Activated T-cell treated with anti-CD3 and anti-CD28 coated beads for 1 hour (primary cell): ENCODE measurements at places on chromosomes 12 and 14.

DNA sequence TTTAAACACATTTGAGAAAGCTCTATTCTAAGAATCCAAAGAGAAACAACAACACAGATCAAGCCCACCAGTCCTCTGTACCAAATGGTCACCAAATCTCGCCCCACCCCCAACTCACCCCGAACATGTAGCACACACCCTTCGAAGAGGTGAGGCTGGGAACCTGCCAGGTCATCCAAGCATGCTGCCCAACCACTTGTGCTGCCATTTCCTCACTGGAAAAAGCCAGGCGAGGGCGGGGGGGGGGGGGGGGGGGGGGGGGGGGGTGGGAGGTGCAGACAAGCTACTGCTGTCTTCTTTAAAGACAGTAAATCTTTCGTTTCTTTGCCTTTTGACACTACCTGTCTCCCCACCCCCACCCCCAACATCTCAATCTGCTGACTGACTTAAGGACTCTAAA is 59.9 kb downstream of the SETD3 start:
- no peak for DNase-seq

DNA sequence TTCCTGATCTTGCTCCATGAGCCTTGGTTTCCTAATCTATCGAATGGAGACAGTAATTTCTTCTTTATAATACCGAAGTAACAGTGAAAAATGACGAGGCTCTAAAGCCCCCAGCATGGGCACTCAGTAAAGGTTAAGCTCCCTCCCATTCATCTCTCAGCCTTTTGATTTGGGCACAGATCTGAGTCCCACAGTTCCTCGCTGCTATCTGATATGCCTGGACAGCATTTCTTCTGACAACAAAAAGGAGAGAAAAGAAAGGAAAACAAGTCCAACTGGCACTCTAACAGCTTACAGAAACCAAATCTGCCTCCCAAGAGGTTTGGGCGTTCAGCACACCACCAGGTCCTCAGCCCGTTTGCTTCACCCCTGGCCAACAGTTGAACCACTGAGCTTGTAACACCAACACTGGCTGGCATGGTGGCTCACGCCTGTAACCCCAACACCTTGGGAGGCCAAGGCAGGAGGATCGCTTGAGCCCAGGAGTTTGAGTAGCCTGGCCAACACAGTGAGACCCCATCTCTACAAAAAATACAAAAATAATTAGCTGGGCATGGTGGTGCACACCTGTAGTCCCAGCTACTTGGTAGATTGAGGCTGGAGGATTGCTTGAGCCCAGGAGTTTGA is 19.5 kb downstream of the CCDC88C start:
- no peak for DNase-seq

GRCh38 chr12:71218616-71219015 is 60.8 kb upstream of the TSPAN8 start:
- DNase-seq = no peak

DNA sequence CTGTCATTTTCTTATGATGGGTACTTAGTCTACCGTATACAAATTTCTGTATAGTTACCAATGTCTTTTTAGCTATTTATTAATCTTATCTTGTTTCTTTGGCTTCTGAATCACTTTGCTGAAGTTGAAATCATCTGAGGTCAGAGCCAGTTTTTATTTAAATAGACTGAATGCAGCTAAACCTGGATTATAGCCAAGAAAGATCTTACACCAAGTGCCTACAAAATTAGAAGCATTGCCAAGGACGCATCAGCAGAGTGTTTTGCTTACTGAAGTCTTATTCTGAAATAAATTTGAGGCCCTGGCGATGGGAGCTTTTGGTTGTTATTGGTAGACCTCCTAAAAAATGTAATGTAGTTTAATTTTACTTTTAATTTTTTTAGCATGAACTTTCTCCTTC is 128.2 kb downstream of the RGS6 start:
- DNase-seq = no peak

- no peak for DNase-seq
Observed at GRCh38 chr12:59980476-59980875, 384.6 kb downstream of the SLC16A7 start.

DNA sequence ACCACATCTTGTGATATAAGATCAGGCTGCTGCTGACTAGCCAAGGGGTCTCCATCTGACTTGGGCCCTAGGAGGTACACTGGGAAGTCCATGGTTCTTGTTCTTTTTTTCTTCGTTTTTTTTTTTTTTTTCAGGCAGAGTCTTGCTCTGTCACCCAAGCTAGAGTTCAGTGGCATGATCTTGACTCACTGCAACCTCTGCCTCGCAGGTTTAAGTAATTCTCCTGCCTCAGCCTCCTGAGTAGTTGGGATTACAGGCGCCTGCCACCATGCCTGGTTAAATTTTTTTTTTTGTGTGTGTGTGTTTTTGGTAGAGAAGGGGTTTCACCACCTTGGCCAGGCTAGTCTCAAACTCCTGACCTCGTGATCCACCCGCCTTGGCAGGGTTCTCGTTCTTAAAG is 178.2 kb downstream of the RMST start:
- no peak for DNase-seq

DNA sequence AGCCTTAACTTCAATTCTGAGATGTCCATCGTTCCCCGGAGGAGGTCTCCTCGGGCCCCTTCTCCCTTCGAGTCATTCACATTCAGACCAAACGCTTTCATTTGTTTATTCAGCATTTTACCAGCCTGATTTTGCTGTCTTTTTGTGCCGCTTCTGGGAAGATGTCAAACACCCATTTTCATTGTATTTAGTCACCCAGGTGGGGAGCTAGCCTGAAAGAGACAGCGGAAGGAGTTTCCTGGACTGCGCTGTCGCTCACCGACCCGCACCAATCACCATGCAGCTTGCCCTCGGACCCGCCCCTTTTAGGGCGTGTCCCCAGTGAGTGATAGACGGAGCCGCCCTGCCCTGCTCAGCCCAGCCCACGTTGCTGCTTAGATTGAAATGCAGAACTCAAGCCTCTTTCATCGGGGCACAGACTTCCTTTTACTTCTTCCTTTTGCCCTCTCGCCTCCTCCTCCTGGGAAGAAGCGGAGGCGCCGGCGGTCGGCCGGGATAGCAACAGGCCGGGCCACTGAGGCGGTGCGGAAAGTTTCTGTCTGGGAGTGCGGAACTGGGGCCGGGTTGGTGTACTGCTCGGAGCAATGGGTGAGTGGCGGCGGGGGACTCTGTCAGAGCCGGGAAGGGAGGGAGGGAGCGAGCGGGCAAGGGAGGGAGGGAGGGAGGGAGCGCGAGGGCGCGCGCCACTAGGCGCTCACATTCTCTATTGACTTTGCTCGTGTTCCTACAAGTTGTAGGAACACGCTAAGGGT is at the start of gene PAX9:
PAX9 (plus strand) TSS at position 355 of the 752 bp plus-strand sequence; CDS start at position 585, 230 bp downstream.
- DNase-seq = no peak

GRCh38 chr12:130846369-130846768 is 7.3 kb upstream of the STX2 start:
- DNase-seq = no peak

DNA sequence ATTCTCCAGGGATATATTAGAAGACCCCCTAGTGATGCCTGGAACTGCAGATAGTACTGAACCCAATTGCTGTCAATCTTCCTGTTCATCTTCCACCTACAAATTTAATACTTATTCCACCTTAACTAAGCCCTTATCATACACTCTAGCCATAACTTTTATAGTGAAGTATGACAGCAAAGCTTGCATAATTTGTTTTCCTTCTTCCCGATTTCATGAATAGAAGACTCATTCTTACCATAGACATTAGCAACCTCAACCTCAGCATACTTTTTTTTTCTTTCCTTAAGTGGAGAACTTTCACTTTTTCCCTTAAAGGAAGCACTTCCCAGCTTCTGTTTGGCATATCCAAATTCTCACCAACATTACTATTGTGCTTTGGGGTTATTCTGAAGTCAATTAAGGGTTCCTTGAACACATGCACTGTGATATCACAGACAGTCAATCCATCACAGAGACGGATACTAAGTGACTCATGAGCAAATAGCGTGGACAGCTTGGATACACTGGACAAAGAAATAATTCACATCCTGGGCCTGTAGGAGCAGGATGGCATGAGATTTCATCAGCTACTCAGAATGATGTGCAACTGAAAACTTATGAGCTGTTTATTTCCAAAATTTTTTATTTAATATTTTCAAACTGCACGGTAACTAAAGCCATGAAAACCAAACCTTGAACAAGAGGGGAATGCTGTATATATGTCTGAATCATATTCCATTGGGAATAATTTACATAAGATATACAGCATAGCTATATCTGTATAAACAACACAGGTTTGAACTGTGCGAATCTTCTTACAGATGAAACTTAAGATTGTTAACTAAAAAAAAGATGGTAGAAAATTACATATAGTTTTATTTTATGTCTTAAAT is 63.9 kb downstream of the SYT1 start:
- DNase-seq = no peak

DNA sequence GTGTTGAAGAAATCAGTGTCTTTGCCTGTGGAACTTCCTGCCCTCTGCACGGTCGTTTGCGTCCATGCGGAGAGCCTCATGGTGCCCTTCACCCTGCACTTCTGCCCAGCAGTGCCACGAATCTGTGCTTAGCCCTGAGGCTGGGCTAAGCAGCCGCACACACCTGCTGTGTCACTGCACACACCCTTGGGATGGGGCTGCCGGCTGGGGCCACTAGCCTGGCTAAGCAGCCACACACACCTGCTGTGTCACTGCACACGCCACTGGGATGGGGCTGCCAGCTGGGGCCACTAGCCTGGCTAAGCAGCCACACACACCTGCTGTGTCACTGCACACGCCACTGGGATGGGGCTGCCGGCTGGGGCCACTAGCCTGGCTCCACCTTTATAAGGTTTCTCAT is 188.5 kb downstream of the KIF26A start:
- DNase-seq = no peak

DNA sequence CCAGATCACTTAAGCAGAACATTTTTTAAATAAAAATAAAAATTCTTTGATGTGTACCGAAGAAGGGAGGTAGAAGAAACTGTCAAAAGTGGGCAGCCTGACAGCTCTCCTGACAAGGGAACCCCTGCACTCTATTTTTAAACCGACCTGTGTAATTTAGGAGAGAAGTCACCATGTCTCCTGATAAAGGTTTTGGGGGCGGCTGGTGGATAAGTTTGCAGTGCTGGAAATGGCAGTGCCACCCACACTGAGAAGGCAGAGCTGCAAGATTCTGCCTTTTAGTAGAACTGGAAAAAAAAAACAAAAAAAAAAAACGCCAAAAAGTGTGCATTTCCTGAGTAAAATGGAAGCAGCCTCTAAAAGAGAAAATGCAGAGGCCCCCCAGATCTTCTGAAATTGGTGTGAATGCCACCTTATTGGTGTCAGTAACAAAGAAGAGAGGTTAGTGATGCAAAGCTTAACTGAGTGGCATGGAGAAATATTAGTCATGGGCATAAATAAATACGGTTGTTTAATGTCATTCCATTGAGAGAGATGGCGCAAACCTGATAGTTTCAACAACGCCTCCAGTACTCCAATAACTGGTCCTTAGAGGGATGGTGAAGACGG is 24.7 kb downstream of the DUSP6 start:
- no peak for DNase-seq

- no peak for DNase-seq
Observed at GRCh38 chr14:77302926-77303325, 17.8 kb downstream of the POMT2 start.

- no peak for DNase-seq
Observed at GRCh38 chr12:120230326-120230973, 29.5 kb upstream of the RPLP0 start.

DNA sequence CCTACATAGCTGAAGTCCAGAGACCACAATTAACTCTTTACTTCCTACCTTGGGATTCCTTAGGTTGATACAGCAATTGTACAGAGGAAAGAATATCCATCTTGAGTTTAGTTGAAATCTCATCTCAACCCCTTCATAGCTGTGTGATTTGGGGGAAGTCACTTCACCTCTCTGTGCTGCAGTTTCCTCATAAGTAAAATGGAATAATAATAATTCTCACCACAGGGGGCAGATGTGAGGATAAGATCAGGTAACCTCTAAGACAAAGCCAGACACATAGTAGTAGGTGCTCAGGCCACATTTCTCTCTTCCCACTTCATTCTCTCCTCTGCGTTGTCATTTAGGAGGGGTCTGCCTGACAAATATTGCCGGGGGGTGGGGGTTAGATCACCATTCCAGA is 6.7 kb downstream of the FOXN4 start:
- no peak for DNase-seq

GRCh38 chr12:88729196-88729595 is 148.9 kb upstream of the KITLG start:
- no peak for DNase-seq

- DNase-seq = no peak
Observed at GRCh38 chr14:24436355-24437019, 6.1 kb downstream of the SDR39U1 start.

DNA sequence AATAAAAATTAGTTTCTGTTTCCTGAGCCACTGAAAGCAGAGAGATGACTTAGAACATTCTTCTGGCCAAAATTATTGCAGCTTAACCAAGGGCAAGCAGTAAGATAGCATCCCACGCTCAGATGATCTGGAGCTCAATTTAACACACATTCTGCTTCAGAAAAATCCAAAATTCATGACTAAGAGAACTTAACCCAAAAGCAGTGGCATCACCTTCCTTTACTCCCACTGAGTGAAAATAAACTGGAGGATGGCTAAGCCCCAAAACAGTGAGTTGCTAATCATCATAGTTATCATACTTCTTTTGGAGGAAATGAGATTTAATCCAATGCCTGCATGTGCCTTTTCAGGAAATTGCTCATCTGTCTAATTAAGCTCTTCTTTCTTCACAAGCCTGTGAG is 195.4 kb downstream of the DUSP6 start:
- DNase-seq = no peak

DNA sequence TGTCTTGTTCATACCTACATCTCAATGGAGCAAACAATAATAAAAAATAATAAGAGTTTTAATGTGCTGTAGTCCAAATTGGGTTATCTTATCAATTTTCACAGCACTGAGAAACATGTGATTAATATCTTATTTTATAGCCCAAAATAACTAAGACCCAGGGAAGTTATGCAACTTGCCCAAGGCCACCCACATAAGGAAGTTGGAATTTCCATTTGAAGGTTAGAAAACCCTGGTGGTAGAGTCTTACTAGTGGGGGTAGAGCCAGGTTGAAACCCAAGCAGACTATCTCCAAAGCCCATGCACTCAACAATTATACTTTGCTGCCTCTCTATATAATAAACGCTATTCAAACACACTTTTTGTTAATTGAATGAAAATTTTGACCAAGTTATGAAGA is 270.0 kb upstream of the CAND1 start:
- no peak for DNase-seq

- no peak for DNase-seq
Observed at GRCh38 chr14:89910691-89911009, 43.9 kb downstream of the EFCAB11 start.
